LNCaP clone FGC (cell line): ENCODE measurements at places on chromosomes 7 and 10.

DNA sequence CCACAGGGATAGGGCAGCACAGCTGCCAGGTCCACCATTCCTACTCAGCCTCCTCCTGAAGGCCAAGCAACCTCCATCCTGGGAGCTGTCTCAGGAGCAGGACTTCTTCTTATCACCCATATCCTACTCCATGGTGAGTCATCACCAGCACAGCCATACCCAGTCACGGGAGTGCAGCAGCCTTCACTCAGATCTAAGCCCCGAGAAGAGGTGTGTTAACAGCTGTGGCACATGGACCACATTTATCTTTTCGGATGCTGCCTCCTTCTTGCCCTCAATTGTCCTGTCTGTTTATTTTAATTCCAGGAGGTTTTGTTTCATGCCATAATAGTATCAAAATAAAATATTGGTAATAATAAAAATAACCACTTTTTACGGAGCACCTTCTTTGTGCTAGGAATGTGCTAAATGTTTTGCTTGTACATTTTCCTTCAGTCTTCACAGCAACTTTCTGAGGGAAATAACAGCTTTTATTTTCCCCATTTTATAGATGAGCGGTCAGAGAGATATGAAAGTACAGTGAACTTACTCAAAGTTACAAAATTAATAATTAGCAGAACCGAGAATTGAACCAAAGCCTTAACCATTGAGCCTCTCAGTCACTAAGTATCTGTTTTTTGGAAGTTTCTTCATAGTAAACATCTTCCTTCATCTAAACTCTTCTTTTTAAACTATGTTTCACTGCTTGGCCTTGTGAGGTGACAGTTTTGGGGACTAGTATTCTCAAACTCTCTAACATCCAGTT, 2.5 kb upstream of the KEL start:
- no peak for DNase-seq

DNA sequence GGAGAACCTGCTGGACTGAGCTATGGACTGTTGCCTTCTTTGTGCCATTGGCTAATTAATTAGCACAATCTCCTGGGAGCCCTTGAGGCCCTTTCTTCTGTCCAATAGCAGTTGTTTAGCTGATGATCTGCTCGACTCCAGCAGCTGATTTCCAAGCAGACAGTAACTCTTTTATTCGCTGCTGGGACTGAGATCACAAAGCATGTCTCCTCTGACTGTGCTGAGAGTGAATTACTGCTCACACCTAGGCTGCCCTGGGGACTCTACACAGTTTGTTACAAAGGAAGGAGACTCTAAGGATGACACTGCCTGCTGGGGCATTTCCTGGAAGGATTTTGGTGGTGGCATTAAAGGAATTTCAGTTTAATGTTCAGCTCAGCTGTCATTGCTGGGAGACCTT, 31.4 kb downstream of the CASP7 start:
- DNase-seq: no peak

DNA sequence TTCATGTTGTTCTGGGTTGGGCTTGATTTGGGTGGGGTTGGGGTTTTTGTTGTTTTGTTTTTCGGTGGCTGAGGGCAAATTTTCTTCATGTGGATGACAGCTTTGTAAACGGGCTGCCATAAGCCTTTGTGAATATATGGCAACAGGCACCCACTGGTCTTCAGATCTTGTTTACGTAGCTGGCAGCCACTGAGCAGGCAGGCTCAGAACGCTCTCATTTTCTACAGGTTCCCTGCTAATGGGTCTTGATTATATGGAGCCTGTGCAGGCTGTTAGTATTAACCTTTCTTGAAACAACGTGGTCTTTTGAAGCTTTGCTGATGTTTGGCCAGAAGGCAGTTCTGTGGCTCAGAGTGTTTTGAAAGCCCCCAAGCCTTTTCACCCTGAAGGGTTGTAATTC, 199.7 kb downstream of the TNS3 start:
- no peak for DNase-seq

- no peak for DNase-seq
These were observed 535.4 kb downstream of the ANKRD7 start for GRCh38 chr7:118759921-118760320.

DNA sequence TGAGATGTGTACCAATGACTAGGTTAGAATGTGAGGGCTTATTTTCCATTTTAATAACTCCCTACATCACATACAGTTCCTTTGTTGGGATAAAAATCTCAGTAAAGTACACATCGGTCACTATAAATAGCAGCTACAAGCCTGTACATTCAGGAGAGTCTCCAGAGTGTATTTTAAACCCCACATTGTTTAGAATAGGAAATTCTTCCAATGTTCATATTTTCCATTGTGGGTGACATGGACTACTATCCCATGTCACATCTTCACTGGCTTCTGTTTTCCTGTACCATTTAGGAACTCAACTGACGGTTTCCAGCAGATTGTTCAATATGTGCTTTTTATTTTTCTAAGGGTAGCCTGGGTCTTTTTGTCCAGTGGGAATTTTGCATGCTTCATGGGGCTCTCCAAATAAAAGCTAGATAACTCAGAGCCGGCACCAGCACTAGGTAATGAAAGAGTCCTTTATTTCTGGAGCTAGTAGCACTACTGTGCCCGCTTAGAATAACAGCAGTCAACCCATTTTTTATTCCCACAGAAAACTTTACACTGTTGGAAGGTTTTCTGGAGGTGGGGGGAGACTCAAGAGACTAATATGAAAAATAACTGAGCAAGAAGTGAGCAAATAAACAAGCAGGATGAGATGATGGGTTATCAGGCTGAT, 100.5 kb downstream of the CALD1 start:
- DNase-seq: no peak

- DNase-seq: no peak
These were observed 84.4 kb upstream of the FGL2 start for GRCh38 chr7:77284005-77284404.

- no peak for DNase-seq
These were observed 3.3 kb downstream of the LBX1 start for GRCh38 chr10:101225846-101226421.

GRCh38 chr7:80247144-80247543, 112.5 kb downstream of the GNAI1 start:
- DNase-seq: no peak

GRCh38 chr10:87578160-87578841, 73.6 kb downstream of the MINPP1 start:
- no peak for DNase-seq

- no peak for DNase-seq
These were observed 61.9 kb downstream of the MCU start for GRCh38 chr10:72753760-72754231.

DNA sequence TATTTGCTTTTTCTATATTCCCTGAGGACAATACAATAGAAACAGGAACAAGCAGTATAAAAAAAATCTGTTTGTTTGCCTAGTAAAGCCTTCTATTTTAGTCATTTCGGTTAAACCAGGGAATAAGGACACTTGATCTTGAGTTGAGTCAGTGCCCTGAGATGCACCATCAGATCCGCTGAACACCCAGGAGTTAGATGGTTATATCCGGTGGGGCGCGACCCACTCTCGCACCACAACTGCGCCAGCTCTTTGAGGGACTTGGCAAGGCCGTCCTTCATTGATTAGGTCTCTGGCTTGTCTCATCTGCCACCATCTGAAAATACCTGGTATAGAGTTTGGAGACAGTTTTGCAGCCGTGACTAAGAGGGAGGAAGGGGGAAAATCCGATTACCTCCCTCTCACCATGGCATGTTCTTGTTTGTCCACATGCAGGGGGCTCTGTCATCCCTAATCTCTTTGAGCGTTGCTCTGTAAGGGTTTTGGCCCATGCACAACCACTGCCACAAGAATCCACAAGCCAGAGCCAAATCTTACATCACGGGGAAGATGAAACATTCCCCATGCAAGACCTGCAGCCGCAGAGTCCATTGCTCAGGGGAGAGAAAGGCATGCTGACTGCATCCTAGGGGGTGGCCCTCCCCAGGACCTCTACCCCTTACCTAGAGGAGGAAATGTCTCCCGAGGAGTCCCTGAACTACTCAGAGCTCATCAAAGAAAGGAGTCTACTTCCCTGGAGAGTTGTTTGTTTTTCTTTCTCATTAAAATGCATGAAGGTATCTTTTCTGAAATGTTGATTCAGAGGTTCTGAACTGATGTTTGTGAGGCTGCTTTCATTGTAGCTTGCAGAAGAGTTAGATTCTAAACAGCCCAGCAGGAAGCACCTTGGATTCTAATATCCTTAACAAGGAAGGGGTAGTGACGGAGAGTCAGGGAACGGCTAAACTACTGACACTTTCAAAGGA, 101.6 kb upstream of the FAM171A1 start:
- no peak for DNase-seq
